ENCODE measurements at places on chromosomes 1 and 21.
A peak's percentile ranks its signal among the peaks of the same experiment; 100 is the strongest.

DNA sequence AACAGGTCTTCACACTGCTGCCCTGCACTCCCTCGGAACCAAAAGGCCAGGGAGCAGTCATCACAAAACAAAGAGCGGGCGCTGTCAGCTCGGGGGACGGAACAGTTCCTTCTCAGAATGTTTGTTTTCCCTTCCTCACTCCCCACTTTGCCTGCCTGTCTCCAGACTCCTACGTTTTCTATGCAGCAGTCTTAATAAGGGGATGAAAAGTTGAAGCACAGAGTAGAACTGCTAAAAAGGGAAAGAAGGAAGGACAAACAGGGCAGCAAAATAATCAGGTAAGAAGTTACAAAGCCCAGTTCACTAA lies 738 bp upstream of the GPR161 start:
- ATAC-seq, result no peak

- ATAC-seq, result peak; percentile 1
Observed at GRCh38 chr21:43790010-43790524, 690 bp downstream of the RRP1 start.

DNA sequence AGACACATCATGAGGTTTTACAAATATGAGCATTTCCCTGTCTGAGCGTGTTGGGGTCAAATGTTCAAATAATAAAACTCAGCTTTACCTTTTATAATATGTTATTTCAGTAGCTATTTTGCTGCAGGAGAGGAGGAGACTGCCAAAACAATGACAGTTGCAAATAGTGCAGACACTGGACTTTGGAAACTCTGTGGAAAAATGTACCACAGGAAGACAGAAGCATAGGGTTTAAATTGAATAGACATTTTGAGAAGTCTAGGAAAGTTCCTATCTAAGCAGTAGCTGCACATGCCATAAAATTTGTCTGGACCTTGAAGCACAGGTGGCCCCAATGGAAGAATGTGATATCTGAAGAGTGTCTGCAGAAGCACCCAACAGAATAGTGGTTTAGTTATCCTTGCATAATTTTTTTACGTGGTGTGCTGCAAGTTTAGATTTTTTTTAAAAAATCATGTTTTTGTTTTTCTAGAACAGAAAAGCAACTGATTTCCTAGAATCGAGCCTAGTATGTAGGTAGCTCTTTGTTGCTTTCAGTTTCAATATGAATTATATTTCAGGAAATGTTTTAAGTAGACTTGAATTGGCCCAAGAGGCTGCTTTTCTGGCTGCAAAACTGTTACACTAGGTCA lies 14.0 kb upstream of the GBP5 start:
- ATAC-seq, result no peak

GRCh38 chr1:36773827-36774541 lies 260.3 kb downstream of the GRIK3 start:
- no peak for ATAC-seq

- no peak for ATAC-seq
Observed at GRCh38 chr1:70805641-70806040, 242.0 kb downstream of the PTGER3 start.

DNA sequence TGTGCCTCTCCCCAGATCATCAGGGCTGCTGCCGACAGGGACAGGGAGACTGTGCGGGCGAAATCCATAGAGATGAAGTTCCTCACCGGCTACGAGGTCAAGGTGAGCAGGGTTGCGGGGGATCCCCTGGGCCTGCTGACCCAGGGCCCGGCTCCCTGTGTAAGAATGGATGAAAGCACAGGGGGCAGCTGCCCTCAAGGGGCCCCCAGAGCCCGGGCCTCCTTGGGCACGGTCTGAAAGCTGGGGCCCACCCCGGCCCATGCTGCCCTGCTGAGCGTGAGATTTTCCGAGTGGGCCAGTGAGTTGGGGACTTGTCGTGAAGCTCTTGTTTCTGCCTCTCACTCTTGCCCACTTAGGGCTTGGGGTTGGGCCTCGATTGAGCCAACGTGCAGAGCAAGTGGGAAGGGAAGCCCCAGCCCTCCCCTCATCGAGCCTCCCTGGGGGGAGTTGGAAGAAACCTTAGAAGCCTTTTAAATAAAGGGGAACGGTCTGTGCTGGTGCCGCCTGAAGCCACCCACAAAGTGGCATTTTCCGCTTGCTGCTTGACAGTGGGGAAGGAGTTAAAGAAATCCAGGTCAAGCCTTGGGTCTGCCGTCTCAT lies 45.2 kb downstream of the COQ8A start:
- no peak for ATAC-seq

GRCh38 chr1:31689854-31690253 lies 14.0 kb downstream of the COL16A1 start:
- no peak for ATAC-seq

DNA sequence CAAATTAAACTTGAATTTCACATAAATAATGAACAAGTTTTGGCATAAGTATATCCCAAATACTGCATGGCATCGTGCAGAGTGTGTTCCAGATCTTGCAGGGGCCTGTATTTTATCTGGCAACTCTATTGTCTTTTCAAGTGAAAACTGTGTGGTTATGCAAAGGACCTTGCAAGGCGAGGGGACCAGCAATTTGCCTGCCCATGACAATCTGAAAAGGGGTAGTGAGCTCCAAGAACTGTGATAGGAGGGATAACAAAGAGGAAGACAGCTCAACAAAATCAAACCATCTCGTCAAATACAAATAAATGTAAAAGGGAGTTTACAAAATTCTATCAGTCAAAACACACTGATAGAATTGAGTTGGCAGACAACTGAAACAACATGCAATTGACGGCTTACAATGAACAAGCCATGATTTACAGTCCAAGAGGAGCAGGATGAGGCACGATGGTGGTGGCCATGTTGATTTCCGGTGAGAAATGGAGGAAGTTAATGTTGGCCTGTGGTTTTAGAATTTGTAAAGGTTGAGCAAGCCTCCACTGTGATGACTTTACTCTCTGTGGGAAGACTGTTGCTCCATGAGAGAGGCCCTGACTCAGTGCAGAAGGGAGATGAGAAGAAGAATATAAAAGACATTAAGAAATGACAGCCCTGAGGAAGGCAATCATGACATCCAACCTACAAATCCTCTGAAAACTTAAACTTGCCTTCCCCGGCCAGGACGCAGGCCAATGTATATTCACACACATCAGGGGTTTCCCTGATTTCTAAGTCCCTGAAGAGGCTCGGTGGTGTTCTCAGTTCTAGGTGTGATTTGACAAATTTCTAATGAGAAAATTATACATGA lies 132.2 kb downstream of the ADSS2 start:
- no peak for ATAC-seq

GRCh38 chr1:225763716-225764548 lies 13.7 kb upstream of the SRP9 start:
- ATAC-seq, result no peak

- ATAC-seq, result no peak
Observed at GRCh38 chr1:153251562-153251961, 7.9 kb upstream of the LORICRIN start.

- no peak for ATAC-seq
Observed at GRCh38 chr1:227134686-227135314, 183.5 kb downstream of the CDC42BPA start.

- ATAC-seq, result no peak
Observed at GRCh38 chr1:23967871-23968270, 8.2 kb downstream of the PNRC2 start.

DNA sequence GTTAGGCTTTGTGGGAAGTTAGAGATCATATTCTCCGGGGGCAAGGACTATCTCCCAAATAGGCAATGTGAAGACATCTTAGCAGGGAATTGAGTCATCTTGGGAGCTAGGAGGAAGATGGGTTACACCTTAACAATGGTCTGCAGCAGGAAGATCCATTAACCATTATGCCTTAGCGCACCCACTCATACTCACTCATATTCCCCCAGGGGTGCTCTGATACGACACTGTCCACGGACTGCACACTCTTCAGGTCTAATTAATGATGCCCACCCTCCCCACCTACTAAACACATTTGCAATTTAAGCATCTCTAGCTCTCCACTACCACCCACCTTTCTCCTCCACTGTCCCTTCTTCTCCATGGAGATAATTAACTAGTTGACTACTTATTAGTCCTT lies 857 bp upstream of the AK5 start:
- no peak for ATAC-seq

GRCh38 chr1:232822530-232822929 lies 17.3 kb downstream of the MAP10 start:
- ATAC-seq, result no peak

DNA sequence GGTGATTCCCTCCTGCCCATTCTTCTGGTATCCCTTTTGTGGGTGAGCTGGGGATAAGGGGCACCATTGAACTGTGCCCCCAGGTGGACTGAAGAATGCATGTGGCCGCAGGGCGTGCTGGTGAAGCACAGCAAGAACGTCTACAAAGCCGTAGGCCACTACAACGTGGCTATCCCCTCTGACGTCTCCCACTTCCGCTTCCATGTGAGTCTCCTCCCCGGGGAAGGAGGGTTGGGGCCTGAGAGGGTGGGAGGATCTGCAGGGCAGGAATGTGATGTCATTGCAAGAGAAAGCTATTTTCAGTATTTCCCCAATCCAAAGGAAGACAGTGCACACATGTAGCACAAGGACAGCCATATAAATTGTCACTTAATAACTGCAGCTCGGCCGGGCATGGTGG lies 7.5 kb upstream of the KPNA6 start:
- no peak for ATAC-seq

DNA sequence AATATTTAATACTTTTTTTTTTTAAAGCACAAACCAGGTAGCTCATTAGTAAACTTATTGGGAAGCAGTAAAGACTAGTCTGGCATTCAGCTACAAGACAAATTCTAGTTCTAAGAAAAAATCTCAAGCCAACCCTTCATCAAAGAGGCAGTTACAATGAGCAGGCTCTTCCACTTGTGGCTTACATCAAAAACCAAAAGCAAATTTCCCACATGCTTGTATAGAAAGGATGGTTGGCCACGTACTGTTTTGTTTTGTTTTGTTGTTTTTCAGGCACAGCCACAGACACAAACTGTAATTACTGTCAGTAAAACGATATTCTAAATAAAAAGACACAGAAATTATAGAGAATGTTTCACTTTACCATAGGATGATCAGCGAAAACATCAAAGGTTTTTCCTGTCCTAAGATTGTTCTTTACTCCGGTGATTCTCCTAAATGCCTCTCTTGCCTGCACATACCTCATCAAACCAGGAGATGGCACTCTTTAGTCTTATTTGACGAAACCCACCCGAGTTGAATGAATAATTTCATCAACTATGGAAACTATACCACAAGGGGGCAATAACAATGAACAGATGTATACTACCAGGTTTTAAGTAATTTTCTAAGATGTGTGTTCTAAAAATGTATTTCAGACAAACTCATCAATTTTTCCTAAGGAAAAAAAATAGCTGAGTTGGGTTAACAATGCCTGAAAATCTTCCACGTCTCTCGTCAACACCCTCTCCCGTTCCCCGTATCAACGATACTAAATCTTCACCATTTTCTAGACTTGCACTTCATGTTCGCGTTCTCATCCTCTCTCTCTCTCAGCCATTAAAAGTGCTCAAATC lies 26.9 kb downstream of the RPL5 start:
- ATAC-seq, result peak; percentile 58

DNA sequence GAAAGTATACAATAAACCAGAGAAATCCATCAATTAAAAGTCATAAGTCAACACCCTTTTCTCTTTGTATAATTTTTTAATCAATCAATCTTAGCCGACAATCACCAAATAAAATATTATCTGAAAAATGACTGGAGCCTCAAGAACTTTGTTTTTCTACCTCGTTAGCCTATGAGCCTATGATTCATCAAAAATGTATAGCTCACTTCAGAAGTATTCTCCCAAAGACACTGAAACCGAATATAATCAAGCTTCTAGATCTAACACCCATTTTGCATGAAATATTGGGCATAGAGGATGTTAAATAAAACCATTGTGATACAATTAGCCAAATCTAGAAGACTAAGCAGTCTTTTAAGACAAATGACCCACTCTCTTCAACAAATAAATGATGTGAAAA lies 17.8 kb upstream of the RSBN1 start:
- ATAC-seq, result no peak

DNA sequence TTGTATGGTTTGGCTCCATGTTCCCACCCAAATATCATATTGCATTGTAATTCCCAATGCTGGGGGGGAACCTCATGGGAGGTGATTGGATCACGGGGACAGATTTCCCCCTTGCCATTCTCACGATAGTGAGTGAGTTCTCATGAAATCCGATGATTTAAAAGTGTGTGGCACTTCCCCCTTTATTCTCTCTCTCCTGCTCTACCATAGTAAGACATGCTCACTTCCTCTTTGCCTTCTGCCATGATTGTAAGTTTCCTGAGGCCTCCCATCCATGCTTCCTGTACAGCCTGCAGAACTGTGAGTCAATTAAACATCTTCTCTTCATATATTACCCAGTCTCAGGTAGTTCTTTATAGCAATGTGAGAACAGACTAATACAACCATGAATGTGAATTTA lies 211.6 kb upstream of the NR5A2 start:
- no peak for ATAC-seq

DNA sequence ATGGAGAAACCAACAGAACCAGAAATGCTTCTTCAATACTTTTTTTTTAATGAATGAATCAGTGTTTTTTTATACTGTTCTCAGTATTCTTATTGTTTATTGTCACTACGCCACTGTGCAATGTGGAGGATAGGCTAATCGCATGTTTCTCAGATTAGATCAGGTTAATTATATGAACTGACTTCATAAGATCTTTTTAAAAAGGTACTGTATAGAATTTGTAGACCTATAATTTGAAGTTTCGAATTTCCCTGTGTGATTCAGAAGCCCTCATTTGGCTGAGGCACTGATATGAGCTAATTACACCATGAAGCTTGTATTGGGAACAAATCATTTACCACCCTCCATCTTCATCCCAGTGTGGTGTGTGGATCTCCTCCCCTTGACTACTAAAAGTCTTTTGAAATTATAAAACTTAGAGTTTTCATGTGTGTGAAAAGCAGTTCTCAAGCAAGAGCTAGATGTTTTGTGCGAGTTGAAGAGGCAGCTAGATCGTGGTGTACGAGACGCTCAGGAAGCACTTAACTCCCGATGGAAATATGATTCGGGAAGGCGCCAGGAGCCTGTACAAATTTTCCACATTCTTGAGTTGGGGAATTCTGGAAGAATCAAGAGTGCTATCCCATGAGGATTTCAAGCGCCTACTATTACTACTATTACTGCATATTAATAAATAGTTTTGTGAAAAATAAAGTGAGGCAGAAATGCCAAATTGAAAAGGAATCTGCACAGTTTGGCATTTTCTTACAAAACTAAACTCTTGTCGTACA lies 52.1 kb upstream of the KCNE2 start:
- no peak for ATAC-seq

- ATAC-seq, result no peak
Observed at GRCh38 chr1:27000090-27000816, 6.8 kb downstream of the TRNP1 start.

GRCh38 chr1:73998348-73998959 lies 199.5 kb downstream of the LRRIQ3 start:
- ATAC-seq, result no peak

Data from motor neuron (in vitro differentiated cells).